ENCODE measurements at places on chromosomes 7 and 10.

DNA sequence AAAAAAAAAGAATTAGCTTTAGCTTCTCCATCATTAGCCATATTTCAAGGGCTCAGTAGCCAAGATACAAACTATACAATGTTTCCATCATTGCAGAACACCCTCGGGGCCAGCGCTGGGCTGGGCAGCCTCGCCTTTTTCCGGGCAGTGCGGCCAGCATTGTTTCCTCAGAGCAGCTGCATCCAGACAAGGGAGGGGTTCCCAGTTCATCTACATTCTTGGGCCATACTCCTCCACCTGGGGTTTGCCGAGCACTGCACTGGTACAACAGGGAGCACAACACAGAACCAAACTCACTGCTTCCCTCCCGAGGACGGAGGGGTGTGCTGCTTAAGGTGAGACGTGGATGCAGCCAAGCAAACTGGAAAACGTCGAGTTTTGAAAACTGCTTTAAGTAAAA, 2.4 kb upstream of the PKD1L1 start:
- DNase-seq, result no peak

DNA sequence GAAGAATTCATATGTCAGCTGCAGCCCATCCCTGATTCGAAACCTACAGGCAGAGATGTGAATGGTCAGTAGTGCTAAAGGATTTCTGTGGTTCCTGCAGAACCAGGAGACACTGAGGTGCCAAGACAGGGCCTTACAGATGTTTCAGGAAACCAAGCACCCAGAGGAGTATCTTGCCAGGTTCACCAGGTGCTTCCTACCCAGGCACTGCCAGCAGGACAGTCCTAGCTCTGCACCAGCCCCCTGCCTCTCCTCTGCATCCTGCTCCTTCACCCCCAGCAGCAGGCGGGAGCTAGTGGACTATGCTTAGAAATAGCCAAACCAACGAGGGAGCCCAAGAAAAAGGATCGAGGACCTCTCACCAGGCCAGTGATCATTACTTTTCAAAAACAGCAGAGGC, 4.2 kb upstream of the IKZF1 start:
- no peak for DNase-seq

DNA sequence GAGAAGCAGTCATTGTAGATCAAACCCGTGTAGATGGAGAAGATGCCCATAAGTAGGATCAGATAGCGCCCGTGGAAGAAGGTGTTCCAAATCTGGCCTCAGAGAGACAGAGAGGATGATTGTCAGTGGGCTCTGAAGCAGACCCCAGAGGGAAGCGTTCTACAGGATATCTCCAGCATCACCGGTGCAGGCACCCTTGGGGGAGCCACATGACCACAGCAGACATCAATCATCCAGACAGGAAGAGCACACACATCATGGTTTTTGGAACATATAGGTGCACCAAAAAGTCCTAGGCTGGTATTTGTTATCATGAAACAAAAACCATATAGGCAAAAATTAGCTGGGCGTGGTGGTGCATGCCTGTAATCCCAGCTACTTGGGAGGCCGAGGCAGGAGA, 44.0 kb upstream of the SVOPL start:
- DNase-seq, result no peak

DNA sequence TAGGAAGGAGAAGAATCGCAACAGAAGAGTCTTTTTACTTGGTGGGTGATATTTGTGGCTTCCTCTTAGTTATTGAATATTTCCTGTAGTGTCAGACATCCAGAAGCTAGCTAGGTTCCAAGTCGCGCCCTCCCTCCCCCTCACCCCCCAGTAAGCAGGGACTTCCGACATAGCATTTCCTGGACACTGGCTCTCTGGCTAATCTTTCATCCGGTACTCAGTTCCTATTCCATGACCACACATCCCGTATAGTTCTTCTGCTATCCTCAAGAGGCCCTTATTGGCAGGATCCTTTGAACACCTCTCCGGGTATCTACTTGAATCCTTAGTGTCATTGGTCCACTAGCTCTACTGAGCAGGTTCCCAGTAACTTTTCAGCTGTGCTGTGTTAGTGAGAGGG, 167.8 kb downstream of the HDAC9 start:
- no peak for DNase-seq

GRCh38 chr7:152081088-152081487, 55.6 kb downstream of the GALNT11 start:
- DNase-seq, result no peak

DNA sequence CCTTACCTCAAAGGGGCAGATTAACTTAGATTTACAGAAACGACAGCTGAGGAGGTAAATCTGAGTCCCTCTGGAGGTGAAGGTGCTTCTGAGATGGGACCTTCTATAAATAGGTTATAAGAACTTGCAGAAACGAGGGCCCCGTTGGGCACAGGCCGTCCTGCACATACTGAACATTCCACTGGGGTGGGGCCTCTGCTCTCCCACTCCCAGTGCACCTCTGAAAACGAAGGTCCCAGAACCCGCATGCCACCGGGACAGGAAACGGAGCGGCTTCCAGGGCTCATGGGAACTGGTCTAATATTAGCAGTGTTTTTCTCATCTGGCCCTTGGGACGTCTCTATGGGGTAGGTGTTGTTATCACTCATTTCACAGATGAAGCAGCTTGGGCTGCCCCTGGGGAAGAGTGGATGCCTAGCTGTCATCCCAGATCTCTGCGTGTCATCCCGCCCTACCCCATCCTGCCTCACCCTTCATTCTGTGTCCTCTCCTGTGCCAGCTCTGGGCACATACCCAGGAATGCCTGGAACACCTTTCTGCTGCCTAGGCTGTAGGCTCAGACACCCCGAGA, 19.6 kb downstream of the C10orf62 start:
- DNase-seq, result no peak

- no peak for DNase-seq
Observed at GRCh38 chr7:135386776-135387175, 123.1 kb downstream of the CNOT4 start.

DNA sequence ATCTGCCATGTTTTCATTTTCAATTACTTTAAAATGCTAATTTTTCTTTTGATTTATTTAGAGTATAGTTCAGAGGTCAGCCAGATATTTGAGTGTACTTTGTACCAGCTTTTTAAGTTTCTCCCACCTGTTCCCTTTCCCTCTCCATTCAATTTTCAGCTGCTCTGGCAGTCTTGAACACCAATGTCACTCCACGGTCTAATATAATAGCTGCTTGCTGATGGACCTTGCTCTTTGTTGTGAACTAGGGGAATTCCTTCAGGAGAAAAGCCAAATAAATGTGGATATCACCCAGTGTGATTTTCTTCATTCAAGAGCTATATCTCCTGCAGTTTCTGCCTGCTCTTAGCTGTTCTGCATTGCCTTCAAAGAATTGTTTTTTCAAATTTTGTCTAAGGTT, 3.9 kb upstream of the HPS1 start:
- no peak for DNase-seq

GRCh38 chr10:61319386-61320256, 133.6 kb downstream of the TMEM26 start:
- no peak for DNase-seq

GRCh38 chr7:22665923-22666322, 61.1 kb upstream of the IL6 start:
- peak; percentile 69 for DNase-seq

DNA sequence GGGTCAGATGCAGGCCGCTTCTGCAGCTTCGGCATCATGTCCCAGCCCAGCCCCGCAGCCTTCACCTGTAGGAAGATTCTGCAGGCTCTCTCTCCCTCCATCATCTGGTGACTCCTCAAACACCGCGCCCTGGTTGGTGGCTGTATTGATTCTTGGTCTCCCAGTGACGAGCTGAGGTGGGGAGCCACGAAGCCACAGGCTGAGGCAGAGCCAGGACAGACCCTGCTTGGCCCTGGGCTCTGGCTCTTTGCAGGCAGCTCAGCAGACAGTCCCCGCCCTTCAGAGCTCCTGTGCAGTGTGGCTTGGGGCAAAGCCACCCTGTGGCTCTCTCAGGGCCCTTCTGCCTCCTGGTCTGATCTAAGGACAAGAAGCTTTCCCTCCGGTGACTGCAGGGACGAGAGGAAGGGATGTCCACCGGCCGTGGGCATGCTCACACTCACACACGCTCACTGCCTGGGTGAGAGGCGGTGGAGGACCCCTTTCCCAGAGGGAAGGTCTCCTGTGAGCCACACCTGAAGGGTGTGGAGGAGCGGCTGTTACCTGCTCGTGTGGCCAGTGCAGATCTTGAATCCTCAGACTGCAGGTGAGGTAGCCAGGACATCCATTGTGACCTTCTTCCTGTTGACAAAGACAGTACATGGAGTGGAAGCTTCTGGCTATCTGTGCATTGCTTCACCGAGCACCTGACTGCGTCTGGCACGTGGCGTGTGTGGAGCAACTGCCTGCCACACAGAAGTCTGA, 79.6 kb downstream of the INPP5A start:
- DNase-seq, result no peak

DNA sequence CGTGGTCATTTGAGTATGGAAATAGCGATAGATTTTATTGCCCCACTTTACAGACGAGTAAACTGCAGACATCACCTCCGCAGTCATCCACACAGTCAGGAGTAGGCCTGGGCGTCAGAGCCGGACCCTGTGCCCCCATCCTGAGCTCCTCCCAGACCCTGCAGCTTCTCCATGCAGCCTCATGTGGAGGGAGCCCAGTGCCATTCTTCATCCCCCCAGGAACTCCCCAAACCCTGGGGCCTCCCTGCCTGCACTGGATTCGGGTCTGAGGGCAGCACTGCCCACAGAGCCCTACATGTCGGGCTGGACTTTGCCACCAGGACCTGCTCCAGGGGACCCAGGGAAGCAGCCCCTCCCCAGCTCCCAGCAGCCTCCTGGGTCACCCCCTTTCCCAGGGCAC, 100.8 kb downstream of the MKI67 start:
- DNase-seq, result no peak

DNA sequence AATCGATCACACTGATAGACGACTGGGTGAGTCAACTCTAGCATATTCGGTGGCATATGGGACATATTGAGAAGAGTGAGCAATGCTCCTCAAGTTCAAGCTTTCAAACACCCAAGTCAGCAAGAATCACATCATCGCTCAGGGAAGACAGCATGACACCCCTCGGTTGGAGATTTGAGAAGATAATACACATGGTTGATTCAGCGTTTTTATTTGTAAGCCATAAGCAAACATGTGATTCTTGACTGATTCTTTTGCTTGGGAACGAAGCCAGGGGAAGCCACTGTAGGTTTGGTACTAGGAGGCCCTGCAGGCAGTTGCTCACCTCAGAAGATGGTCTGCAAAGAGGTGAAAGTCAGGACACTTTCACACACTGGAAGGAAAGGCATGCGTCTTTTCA, 12.6 kb downstream of the UCMA start:
- DNase-seq, result no peak

- DNase-seq, result no peak
Observed at GRCh38 chr7:96300986-96301385, 20.9 kb downstream of the SLC25A13 start.

DNA sequence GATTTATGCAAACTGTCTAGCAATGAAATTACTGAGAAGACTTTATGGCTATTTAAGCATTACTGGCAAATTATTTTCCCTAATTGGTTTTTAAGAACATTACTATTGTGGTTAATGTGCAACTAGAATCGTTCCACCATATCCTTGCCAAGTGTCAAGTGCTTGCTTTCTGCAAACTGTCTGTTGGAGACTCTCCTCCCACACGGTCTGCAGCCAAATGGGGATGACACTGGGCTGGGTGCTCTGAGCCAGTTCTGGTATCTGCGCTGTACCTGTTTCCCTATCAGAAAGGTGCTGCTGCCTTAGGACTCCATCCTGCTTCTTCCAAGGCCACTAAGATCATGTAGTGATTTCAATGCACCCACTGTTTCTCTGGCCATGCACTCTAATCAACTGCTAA, 110.4 kb downstream of the RAMP3 start:
- DNase-seq, result no peak

- DNase-seq, result no peak
Observed at GRCh38 chr10:97718659-97719142, 5.2 kb downstream of the MARVELD1 start.

- no peak for DNase-seq
Observed at GRCh38 chr7:130674456-130674855, 5.9 kb upstream of the COPG2 start.

- no peak for DNase-seq
Observed at GRCh38 chr10:132659206-132660091, 121.9 kb downstream of the INPP5A start.

- no peak for DNase-seq
Observed at GRCh38 chr10:30348378-30348776, 701 bp downstream of the MTPAP start.

GRCh38 chr10:102233997-102234396, 7.3 kb downstream of the PITX3 start:
- DNase-seq, result no peak

- no peak for DNase-seq
Observed at GRCh38 chr10:86232644-86233043, 134.0 kb downstream of the GRID1 start.

DNA sequence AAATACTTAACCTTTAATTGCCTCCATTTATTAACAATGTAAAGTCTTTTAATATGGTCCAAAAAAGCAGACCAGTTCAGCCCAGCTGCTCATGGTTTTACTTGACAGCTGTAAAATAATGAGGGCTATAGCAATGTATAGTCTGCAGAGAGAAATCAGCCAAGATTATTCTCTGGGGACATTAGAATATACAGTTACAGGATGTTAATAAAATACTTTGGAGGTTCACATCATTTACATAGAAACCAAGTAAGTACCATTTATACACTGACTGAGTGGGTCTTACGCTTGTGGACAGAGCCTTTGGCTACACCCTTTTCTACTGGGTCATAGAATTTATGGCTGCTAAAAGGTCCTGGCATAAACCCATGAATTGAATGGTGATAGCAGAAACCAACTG, 340.7 kb upstream of the CELF2 start:
- no peak for DNase-seq

DNA sequence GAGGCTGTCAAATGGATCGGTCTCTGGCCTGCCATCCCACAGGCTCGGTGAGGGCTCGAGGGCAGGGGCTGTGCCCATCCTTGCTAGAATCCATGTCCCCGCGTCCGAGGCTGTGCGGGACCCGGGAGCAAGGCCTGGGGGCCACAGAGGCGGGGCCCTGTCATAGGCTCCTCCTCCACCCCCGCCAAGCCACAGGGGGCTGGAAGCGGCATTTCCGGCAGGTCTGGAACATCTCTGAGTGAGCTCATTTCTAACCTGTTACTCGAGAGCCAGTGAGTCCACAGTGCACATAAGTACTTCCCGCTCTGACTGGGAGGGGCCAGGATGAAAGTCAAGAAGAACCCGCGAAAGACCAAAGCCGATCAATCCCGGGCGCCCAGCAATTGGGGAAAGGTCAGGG, 57.6 kb downstream of the NKX6-2 start:
- no peak for DNase-seq

DNA sequence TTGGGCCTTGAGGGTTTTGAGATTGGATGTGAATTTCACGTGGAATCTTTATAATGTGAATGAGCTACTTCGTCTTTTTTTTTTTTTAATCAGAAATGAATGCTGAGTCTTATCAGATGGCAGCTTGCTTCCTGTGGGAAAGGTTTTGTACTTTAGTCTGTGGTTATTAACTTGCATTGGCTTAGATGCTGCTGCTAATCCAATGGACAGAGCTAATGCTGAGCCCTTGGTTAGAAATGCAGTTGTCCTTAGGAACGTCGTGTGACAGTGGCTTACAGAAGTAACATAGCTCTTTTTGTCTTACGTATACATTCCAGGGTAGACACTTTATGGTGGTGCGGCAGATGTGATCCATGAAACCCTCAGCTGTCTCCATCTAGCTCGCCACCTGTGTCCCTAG, 32.8 kb downstream of the ADCY1 start:
- no peak for DNase-seq

GRCh38 chr10:28963539-28964221, 286.4 kb downstream of the BAMBI start:
- no peak for DNase-seq

Measured in activated CD4-positive, alpha-beta T cell treated with anti-CD3 and anti-CD28 coated beads, Interleukin-2, Interleukin-4, amounts not matched to agents 100 ng/mL and 50 ng/mL, durations not matched to agents 16 hours and 8 hours (primary cell).